Vagina (tissue), 2 donors: ENCODE measurements at places on chromosomes 11 and 22. TPM values are rescaled to one million over a fixed set of nuclear protein-coding genes. Genes with fewer than 3 reads are reported as not detected.

The ZNF214 gene
- 3.9 TPM for total RNA-seq

The ANO5 gene
- 1.2 TPM for total RNA-seq

The RAB36 gene
- total RNA-seq, result 3.2 TPM

The GVQW3 gene
- 1.2 TPM for total RNA-seq

The CCS gene
- total RNA-seq, result 42.5 TPM

The NOX4 gene
- total RNA-seq, result 9.8 TPM

The CD6 gene
- total RNA-seq, result 3.9 TPM

The FAM180B gene
- total RNA-seq, result not detected

The LRRC32 gene
- total RNA-seq, result 66.3 TPM

The MMP12 gene
- total RNA-seq, result not detected

The FOXR1 gene
- not detected for total RNA-seq

The DDI1 gene
- not detected for total RNA-seq

The APOL4 gene
- total RNA-seq, result 4.2 TPM

The DUSP18 gene
- 7.4 TPM for total RNA-seq

The YPEL4 gene
- total RNA-seq, result 2.7 TPM

The KCNQ1 gene
- total RNA-seq, result 2.7 TPM

The PANX2 gene
- total RNA-seq, result 4.2 TPM

The XRCC6 gene
- total RNA-seq, result 158 TPM
